ENCODE measurements at places on chromosomes 2 and 18. TPM values are rescaled to one million over a fixed set of nuclear protein-coding genes. Genes with fewer than 3 reads are reported as not detected.

DNA sequence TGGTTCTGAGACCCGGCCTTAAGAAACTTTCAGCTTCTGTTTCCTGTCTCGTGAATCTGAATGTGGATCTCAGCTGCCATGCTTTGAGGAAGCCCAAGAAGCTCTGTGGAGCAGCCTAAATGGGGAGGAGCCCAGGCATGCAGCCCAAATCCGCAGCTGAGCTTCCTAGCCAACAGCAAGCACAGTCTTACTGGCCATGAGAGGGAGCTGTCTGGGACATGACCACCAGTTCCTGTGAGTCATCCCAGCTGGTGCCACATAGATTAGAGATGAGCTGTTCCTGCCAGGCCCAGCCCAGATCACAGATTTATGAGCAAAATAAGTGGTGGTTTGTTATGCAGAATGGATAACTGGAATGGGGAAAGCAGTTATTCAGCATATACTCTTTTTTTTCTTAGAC is 224.4 kb upstream of the APCDD1 start:
- H3K27me3 ChIP-seq, result no peaks in the 10 kb centered on the region
- peaks cover 6% of the 10 kb centered on the region for H3K4me1 ChIP-seq
- H3K4me3 ChIP-seq, result no peak overlapping the region

The DPP4 gene
- total RNA-seq, result 24.5 TPM

- no peak overlapping the region for H3K4me3 ChIP-seq
- no peaks in the 10 kb centered on the region for H3K27me3 ChIP-seq
- H3K4me1 ChIP-seq, result no peaks in the 10 kb centered on the region
- no peaks in the 10 kb centered on the region for H3K36me3 ChIP-seq
- no peak overlapping the region for H3K27ac ChIP-seq
- no peak for DNase-seq
Observed at GRCh38 chr18:12092398-12093229, 1.0 kb upstream of the ANKRD62 start.

The UGT1A8 gene
- total RNA-seq, result not detected

GRCh38 chr2:187527262-187527661 is 27.0 kb downstream of the TFPI start:
- no peak overlapping the region for H3K4me3 ChIP-seq
- peaks cover 9% of the 10 kb centered on the region for H3K36me3 ChIP-seq
- H3K27ac ChIP-seq, result no peak overlapping the region
- H3K4me1 ChIP-seq, result peaks cover 6% of the 10 kb centered on the region
- no peak for DNase-seq

DNA sequence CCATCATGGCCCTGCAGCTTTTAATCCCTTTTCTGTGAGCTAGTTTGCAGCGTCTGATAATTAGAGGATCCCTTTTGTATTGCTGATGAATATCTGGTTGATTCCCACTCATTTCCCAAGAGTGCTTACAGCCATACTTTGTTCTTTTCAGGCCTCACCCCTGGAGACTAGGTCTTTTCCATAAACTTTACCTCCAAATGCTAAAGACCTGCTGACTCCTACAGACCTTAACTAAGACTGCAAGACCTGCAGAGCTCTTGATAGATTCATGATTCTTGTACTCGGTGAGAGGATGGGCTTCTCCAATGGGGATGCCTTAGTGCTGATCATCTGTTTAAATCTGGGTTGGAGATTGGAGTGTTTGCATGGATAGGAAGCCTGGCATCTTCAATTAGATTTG is 33.1 kb upstream of the DYNAP start:
- no peak for DNase-seq
- no peaks in the 10 kb centered on the region for H3K4me1 ChIP-seq
- H3K27ac ChIP-seq, result no peak overlapping the region
- H3K4me3 ChIP-seq, result no peak overlapping the region

DNA sequence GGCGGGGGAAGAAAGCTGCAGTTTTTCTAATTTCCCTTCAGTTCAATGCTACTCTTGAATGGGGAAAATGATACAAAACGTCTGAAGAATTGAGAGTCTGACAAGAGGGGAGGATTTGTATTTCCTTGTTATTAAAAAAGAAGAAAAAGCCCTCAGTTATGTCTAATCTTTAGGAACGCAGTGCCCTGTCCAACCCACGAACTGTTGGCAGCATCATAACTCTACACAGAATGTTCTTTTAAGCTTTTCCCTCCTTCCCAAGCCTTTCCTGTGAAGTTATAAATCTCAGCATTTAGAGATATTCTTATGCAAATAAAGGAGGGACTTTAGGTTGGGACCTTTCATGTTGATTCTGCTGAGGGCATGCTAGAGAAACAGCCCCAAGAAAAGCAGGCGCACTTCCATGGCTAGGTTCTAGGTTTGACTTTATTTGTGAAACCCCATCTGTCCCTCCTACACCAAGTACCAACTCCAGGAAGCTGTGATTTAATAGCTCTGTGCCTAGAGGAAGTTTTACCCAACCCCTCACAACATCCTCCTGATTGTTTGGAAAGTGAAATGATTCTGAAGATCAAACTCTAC is 288.6 kb downstream of the SETBP1 start:
- DNase-seq, result no peak
- no peaks in the 10 kb centered on the region for H3K36me3 ChIP-seq
- H3K4me3 ChIP-seq, result no peak overlapping the region

GRCh38 chr2:1088192-1088860 is 137.7 kb downstream of the SNTG2 start:
- no peaks in the 10 kb centered on the region for H3K27me3 ChIP-seq
- no peak overlapping the region for H3K4me3 ChIP-seq
- no peak overlapping the region for H3K27ac ChIP-seq
- DNase-seq, result no peak
- H3K4me1 ChIP-seq, result no peaks in the 10 kb centered on the region

The AAMP gene
- total RNA-seq, result 58.8 TPM

The CCDC142 gene
- 20.2 TPM for total RNA-seq

The CFAP210 gene
- 0.95 TPM for total RNA-seq

The ODC1 gene
- 30.1 TPM for total RNA-seq

DNA sequence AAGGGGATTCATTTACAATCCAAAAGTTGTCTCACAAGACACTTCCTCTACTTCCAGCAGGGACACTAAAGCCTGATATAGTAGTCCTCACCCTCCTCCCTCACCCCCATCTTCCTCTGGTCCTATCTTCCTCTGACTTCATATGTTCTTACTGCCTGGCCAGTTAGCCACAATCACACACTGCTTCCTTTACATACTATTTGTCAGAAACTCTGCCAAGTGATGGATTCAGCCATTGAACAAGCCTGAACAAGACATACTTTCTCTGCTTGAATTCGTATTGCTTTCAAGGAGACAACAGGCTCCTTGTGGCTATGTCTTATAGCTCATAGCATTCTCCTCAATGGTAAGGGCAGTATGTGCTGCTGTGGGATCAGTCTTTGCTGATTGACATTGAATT is 672.2 kb downstream of the BCL11A start:
- no peaks in the 10 kb centered on the region for H3K36me3 ChIP-seq
- no peak overlapping the region for H3K27ac ChIP-seq
- no peaks in the 10 kb centered on the region for H3K4me1 ChIP-seq
